ENCODE measurements at places on chromosomes 12 and 14.

DNA sequence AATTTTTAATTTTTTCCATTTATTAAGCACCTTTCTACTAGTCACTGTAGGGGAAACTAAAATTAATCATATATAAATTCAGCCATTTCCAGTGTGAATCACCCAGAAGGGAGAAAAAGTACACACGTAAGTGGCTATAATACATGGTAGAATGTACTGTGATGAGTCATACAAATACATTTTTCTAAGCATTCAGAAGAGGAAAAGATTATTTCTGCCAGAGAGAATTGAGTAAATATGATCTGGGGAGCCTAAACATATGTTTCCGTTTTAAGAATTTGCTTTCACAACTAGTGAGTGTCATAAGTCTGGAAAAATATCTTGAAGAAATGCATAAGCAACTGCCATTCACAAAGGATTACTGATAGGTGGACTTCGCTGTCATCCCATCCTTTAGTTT lies 102.8 kb downstream of the TGFB3 start:
- DNase-seq = no peak

- DNase-seq = no peak
Observed at GRCh38 chr12:29270446-29270845, 110.5 kb downstream of the ERGIC2 start.

- DNase-seq = no peak
Observed at GRCh38 chr12:30898846-30899245, 27.7 kb upstream of the TSPAN11 start.

DNA sequence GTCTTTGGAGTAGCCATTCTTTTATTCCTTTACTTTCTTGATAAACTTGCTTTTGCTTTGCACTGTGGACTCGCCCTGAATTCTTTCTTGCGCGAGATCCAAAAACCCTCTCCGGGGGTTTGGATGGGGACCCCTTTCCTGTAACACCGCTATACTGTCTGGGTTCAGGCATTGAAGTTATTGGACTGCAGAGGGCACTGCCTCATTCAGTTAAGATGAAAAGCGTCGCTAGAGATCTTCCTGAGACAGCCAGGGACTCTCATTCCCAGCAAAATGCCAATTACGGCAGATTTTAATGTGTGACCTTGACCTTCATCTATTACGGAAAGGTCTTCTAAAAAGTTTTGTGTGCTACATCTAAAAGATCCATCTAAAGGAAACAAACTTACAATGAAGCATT lies 17.3 kb upstream of the RIMKLB start:
- DNase-seq = no peak

DNA sequence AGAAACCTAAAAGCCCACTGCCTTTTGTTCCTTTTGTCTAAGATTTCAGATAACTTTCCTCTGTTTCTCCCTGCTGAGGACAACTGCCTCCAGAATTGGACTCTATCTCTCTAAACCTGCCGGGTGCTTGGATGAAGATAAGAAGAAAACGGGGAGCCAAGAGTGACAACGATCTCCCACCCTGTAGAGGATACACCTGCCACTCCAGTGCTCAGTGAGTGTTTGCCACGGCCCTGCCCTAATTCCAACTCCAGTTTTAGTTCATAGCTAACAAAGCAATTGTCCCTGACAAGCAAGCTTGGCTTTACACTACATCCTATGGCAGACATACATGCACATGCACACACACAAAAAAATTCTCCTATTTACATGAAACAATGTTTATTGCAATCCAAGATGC lies 39.3 kb downstream of the EPS8 start:
- DNase-seq = no peak

DNA sequence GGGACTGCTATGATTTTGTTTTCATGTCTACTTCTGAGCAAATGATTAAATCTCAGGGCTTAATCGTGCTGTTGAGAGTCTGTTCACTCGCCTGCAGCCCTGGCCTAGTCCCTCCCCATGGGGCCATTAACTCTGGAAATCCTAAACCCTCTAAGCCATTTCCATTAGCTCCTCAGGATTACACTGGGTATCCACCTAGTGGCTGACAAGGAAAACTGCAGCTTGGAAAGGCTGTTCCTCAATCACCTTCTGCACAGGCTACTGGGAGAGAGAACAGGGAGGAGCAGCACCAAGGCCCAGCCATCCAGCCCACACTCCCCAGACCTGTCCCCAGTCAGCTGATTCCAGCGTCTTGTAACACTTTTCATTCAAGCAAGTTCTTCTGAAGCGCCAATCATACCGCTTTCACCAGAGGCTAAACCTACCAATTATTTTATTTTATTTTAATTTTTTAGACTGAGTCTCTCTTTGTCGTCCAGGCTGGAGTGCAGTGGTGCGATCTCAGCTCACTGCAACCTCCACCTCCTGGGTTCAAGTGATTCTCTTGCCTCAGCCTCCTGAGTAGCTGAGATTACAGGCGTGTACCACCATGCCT lies 48.7 kb downstream of the NEUROD4 start:
- DNase-seq = no peak

DNA sequence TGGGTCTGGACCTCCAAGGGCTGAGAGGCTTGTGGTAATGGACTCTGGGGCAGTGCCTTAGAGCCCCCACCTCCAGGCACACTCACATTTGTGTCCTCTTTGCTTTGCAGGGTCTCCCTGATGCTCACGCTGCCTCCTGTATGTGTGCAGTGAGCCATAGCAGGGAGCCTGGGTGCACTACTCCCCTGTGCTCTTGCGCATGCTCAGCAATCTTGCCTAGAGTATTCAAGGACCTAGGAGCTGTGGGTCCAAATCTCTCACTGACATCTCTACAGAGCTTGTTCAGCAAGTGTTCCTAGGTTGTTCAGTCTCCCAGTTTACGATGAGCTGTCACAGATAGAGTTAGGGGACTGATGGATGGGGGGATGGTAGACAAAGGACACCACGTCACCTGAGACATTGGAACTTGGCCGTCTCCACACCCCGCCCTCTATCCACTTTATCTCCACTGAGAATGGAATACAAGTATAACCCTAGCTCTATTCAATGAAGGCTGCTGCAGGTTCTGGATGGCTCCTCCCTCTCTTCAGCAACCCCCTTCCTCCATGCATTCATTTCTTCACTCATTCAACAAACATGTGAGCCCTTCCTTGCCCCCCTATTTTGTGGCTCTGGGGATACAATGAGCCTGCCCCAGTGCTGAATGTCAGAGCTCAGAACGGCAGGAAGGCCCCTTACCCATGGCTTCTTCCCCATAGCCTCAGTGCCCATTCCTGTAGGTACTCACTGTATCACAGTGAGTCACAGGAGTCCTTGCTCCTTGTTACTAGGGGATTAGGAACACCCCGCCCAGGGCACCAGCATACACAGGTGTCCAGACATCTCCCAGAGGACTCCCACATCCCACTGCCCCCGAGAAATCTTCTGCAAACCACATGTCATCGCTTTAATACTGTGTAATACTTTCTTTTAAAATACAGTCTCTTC lies 31.2 kb downstream of the FIGNL2 start:
- no peak for DNase-seq

DNA sequence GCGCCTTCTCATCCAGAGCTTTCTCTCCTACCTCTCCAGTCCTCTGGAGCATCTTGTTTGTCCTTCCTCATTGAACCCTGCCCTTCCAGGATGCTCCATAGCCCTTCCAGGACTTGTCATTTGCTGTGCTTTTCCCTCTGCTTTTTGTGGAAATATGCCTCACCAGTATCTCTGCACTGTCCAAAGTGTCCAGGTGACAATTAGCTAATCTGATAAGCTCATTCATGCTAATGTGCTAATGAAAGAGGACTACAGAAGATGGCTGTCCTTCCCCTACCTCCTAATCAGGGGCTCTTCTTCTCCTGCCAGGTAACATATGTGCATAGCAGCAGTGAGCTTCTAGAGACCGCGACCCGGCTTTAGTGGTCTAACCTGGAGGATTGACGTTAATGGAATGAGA lies 58.4 kb upstream of the OTX2 start:
- DNase-seq = no peak

GRCh38 chr12:59928416-59928815 lies 332.6 kb downstream of the SLC16A7 start:
- no peak for DNase-seq

DNA sequence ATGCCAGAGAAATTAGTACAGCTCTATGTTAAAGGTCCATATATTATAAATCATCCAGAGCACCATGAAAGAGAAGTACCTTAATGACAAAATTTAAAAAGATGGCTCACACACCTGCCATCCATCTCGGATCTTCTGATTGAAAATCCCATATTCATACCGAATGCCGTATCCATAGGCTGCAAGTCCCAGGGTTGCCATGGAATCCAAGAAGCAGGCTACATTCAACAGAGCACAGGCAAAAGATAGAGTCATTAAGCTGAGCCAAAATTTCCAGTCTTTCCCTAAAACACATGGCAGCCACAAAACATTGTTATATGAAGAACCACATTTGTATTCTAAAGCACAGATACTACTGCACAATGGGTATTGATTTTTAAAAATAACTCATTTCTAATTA lies 12.7 kb downstream of the PYGL start:
- no peak for DNase-seq

- no peak for DNase-seq
Observed at GRCh38 chr12:128557231-128557630, 266.5 kb downstream of the SLC15A4 start.

DNA sequence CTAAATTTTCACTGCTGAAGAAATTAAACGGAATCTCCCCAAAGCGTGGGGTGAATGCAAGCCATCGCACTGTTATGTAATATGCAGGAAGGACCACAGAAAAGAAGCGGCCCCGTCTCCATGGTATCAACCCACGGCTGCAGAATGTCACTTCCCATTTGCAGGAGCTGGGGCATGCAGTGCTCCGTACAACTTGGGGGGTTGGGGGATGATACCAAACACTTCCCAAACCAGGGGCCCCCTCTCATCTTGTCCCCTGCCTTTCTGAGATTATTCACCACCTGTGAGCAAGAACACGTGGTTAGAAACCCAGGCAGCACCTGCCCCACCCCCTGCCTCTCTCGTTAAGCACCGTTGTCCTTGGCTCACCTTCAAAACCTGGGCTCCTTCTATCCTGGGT lies 505.1 kb upstream of the TMEM132C start:
- no peak for DNase-seq

GRCh38 chr12:45435945-45436710 lies 220.2 kb downstream of the ANO6 start:
- no peak for DNase-seq

DNA sequence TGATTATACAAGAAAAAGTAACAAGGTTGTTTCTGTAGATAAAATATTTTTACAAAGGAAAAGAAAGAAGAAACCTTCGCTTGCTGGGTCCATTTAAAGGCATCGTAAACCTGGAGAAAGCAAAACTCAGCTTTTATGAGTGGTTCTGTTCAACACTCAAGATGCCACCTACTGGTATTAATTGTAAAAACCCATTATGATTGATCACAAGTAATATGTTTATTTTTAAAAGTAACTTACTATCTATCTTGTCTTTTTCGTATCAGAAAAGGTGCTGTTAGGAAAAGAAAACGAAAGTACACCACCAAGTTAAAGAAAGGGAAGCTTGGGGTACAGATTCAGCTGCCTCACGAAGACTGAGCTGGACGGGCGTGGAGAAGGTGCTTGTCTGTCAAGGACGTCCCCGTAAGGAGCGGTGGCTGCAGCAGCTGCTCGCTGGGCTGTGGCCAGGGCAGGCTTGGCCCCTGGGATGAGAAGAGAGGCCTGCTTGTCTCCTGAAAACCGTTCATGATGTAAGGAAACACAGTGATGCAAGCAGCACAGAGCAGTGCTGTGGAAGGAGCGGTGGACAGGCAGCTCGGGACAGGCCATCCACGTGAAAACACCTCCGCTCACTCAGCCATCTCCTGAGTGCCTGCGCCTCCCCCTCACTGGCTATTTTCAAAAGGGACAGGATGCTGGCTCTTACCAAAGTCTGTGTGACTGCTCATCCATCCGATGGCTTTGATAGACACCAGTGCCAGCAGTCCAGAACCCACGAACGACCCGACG lies 25.0 kb downstream of the SLC15A4 start:
- DNase-seq = no peak

GRCh38 chr14:75295491-75296345 lies 17.1 kb downstream of the FOS start:
- peak; percentile 89 for DNase-seq

- no peak for DNase-seq
Observed at GRCh38 chr12:42640391-42640790, 50.8 kb upstream of the PRICKLE1 start.

GRCh38 chr14:61749867-61750266 lies 12.4 kb upstream of the SNAPC1 start:
- DNase-seq = peak; percentile 44
